Activated T-helper 2 cell treated with anti-CD3 and anti-CD28 coated beads, Interferon-gamma antibody, Interleukin-2, Interleukin-4, amounts not matched to agents 10 μg/mL and 5 μg/mL and 100 μg/mL, durations not matched to agents 14 hours and 24 hours and 36 hours (primary cell): ENCODE measurements at places on chromosomes 1 and 21. TPM values are rescaled to one million over a fixed set of nuclear protein-coding genes. Genes with fewer than 3 reads are reported as not detected.

- DNase-seq = no peak
Observed at GRCh38 chr21:44736291-44737004, 25.1 kb upstream of the TSPEAR start.

DNA sequence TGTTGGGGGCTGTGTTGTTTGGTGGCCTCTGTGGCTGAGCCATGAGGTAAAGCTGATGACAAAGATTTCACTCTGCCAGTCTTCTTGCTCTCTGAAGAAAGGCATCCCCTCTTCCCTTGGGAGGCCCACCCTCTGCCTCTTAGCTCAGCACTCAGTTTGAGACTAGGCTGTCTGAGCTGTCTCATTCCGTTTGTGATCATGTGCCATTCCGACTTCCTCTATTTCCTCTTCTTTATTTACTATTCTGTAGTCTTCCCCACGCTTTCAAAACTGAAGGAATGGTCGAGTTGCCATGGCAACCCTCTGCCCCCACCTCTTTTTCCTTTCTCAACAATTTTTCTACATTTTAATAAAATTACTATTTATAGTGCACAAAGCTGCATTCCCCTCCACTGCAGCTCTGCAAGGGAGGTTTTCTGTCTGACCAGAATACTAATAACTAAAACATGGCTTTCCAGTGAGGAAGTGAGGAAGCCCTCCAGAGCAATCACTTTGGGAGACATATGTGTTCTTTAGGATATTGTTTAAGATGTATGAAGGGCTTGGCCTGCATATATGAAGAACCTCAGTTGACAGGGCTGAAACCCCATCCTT lies 30.8 kb downstream of the KCNA3 start:
- no peak for DNase-seq

The OR14A16 gene
- not detected in 2 replicates for total RNA-seq

The PRAMEF18 gene
- total RNA-seq = not detected in 2 replicates

The KRTAP13-3 gene
- total RNA-seq = not detected in 2 replicates

The ALPL gene
- total RNA-seq = not detected in 2 replicates

The S100A7A gene
- total RNA-seq = not detected in 2 replicates
